ENCODE measurements at places on chromosomes 4 and X. TPM values are rescaled to one million over a fixed set of nuclear protein-coding genes. Genes with fewer than 3 reads are reported as not detected.

JADE3 gene
- 15.7 TPM for total RNA-seq

NR3C2 gene
- 19.8 TPM for total RNA-seq

TMEM47 gene
- 44.4 TPM for total RNA-seq

FABP2 gene
- total RNA-seq: not detected

DNA sequence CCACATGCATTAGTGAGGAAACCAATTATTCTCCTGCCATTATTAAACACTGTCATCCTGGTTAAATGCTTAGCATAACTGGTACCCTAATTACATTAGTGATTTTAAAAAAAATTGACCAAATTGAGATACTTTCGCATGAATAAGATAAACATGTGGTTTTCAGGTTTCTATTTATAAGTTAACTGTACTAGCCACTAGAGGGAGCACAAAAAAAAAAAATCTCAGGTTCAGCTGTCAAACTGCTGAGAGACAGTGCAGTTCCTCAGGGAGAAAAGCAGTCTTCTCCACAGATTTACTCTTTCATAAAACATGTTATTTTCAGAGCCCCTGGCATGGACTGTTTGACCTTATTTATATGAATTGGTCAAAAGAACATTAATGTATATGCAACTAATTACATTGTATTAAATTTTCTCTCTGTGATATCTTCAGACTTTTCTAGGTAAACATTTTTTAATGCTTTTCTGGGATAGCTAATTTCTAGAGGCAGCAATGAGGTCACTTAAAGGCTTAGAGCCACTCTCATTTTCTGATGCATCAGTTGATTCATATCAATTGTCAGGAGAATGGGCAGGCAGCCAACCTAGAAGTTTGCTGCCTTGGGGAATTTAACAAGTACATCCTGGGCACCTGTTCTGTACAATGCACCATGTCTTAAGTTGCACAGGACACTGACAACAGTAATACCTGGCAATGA lies 167.5 kb downstream of the CDS1 start:
- no peak overlapping the region for H3K4me3 ChIP-seq
- peaks cover 54% of the 10 kb centered on the region for H3K36me3 ChIP-seq
- H3K27me3 ChIP-seq: no peaks in the 10 kb centered on the region
- peak overlapping the region; percentile 15 for H3K27ac ChIP-seq
- H3K4me1 ChIP-seq: peaks cover 19% of the 10 kb centered on the region
- DNase-seq: no peak

DNA sequence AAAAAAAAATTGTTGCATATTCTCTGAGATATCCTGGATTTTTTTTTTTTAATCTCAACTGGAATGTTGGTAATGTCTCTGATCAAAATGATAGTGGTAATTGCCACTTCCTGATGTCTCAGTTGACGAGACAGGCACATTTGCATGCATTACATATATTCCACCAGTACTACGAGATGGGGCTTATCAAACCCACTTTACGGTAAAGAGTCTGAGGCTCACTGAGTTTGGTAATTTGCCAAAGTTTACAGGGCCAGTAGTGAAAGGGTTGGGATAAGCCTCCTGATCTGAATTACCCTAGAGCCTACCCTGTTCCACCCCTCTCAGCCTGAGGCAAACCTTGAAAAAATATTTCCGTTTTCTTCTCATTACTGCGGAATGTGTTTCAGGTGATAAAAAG lies 5.3 kb downstream of the MAGEB2 start:
- no peak overlapping the region for H3K27ac ChIP-seq
- no peak for DNase-seq
- H3K27me3 ChIP-seq: no peaks in the 10 kb centered on the region
- no peaks in the 10 kb centered on the region for H3K36me3 ChIP-seq
- H3K4me3 ChIP-seq: no peak overlapping the region

DNA sequence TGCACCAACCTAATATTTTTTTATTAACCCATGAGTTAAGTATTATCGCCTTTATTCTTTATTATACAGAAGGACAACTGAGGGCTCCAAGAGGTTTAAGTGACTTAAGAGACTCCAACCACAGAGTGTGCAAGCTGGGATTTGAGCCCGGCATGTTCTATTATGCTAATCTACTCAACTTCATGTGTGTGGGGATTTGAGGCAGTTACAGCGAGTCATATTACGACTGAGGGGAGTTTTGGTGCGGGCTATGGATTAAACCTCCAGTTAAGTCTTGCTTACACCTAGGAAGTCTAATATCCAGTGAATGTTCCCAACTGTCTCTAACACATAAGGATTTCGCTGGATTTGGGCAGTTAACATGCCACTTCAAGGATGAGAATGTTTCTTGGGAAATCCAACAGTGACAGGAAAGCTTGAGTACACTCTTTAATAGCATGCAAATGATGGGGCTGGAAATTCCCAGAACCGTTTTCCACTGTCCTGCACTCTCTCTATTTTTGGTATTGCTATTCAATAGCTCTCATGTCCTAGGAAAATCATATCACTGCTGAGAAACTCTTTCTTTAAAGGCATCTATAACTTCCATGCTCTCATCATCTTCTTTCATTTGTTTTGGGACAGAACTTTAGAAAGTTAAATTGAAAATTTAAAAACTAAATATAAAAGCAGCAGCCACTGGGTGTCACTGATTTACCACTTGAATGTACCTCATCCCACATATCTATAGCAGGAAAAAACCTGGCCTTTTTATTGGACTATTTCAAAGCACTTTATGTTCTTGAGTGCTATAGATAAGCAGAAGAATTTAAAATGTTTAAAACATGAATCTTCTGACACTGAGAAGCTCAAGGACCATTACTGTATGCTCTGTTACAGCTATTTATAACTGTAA lies 165.1 kb upstream of the TTC29 start:
- H3K4me3 ChIP-seq: no peak overlapping the region
- no peak overlapping the region for H3K27ac ChIP-seq
- no peak for DNase-seq
- no peaks in the 10 kb centered on the region for H3K36me3 ChIP-seq

DNA sequence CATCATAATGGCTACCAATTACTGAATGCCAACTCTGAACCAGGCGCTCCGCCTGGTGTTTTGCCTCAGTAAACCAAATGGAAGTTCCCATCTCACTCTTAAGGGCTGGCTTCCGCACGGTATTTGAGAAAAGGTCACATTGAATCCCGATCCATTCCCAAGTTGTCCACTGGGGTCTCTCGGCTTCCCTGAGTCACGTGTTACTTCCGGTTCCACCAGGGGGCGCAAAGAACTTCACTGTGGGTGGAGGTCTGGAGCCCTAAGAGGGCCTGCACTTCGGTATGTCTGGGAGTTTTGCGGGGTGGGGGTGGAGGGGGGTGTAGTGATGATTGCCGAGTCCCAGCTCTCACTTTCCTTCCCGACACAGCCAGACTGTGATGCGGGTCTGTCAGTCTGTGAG lies 13.4 kb upstream of the NHS start:
- no peaks in the 10 kb centered on the region for H3K36me3 ChIP-seq
- DNase-seq: no peak
- no peak overlapping the region for H3K4me3 ChIP-seq
- no peaks in the 10 kb centered on the region for H3K4me1 ChIP-seq
- H3K27me3 ChIP-seq: no peaks in the 10 kb centered on the region

DNA sequence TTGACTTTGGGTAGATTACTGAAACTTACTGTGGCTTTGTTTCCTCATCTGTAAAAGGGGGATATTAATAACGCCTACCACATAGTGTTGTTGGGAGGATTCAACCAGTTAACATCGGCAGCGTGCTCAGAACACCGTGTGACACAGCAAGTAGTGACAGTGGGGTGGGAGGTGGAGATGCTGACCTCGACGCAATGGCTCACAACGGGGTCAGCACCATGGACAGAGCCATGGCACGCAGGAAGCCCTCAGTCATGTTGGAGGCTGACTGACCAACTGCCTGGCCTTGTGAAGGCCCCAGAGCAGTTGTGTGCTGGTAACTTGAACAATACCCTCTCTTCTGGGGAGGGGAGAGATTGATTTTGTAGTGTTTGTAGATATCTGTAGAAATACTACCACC lies 93.2 kb downstream of the WFS1 start:
- no peaks in the 10 kb centered on the region for H3K4me1 ChIP-seq
- no peaks in the 10 kb centered on the region for H3K36me3 ChIP-seq
- DNase-seq: peak; percentile 38
- H3K27me3 ChIP-seq: no peaks in the 10 kb centered on the region

- H3K4me3 ChIP-seq: no peak overlapping the region
- no peaks in the 10 kb centered on the region for H3K27me3 ChIP-seq
- H3K36me3 ChIP-seq: no peaks in the 10 kb centered on the region
- no peak for DNase-seq
Observed at GRCh38 chr4:156906325-156906724, 65.3 kb downstream of the PDGFC start.

DNA sequence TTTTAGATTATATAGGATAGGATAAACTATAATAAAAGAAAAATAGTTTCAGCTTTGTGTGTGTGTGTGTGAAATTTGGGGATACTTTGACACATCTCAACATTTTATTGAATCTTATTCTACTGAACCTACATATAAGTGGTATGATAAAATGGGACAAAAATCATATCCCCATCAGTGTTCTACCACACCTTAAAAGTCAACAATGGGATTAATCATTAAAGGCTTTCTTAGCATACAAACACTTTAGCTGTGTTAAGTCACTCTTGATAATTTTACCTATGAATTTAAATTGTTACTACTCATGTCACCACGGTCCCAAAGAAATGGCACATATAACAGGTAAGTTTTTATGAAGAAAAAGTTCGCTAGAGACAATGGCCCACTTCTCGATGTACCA lies 37.7 kb upstream of the LRBA start:
- no peak overlapping the region for H3K27ac ChIP-seq
- no peak overlapping the region for H3K4me3 ChIP-seq
- no peaks in the 10 kb centered on the region for H3K36me3 ChIP-seq
- no peaks in the 10 kb centered on the region for H3K4me1 ChIP-seq
- no peaks in the 10 kb centered on the region for H3K27me3 ChIP-seq

- H3K4me1 ChIP-seq: no peaks in the 10 kb centered on the region
- H3K27ac ChIP-seq: no peak overlapping the region
- no peak for DNase-seq
- H3K36me3 ChIP-seq: no peaks in the 10 kb centered on the region
- no peak overlapping the region for H3K4me3 ChIP-seq
- H3K27me3 ChIP-seq: no peaks in the 10 kb centered on the region
Observed at GRCh38 chrX:28847423-28847822, 260.2 kb downstream of the IL1RAPL1 start.

DNA sequence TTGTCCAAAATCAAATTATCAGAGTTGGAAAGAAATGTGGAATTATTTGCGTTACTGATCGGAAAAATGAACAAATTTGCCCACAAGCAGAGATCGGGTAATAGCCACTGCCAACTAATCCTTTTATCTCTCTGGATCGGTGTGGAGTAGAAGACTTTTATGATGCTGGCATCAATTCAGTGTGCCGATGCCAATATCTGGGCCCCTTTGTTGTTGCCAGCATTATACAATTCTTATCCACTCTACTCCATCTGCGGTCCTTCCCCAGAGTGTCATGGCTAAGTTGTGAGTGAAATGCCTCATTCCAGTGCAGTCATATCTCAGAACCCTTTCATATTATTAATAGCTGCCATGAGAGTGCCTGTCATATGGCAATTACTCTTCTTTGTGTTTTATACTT lies 660.2 kb downstream of the ADGRL3 start:
- DNase-seq: no peak
- no peaks in the 10 kb centered on the region for H3K4me1 ChIP-seq
- H3K4me3 ChIP-seq: no peak overlapping the region
- H3K27me3 ChIP-seq: no peaks in the 10 kb centered on the region
- H3K27ac ChIP-seq: no peak overlapping the region
- H3K36me3 ChIP-seq: no peaks in the 10 kb centered on the region

- H3K4me1 ChIP-seq: peaks cover 9% of the 10 kb centered on the region
- H3K36me3 ChIP-seq: no peaks in the 10 kb centered on the region
- H3K27ac ChIP-seq: no peak overlapping the region
- H3K27me3 ChIP-seq: no peaks in the 10 kb centered on the region
- H3K4me3 ChIP-seq: no peak overlapping the region
- no peak for DNase-seq
Observed at GRCh38 chrX:31213941-31214340, 142.1 kb upstream of the FTHL17 start.

DNA sequence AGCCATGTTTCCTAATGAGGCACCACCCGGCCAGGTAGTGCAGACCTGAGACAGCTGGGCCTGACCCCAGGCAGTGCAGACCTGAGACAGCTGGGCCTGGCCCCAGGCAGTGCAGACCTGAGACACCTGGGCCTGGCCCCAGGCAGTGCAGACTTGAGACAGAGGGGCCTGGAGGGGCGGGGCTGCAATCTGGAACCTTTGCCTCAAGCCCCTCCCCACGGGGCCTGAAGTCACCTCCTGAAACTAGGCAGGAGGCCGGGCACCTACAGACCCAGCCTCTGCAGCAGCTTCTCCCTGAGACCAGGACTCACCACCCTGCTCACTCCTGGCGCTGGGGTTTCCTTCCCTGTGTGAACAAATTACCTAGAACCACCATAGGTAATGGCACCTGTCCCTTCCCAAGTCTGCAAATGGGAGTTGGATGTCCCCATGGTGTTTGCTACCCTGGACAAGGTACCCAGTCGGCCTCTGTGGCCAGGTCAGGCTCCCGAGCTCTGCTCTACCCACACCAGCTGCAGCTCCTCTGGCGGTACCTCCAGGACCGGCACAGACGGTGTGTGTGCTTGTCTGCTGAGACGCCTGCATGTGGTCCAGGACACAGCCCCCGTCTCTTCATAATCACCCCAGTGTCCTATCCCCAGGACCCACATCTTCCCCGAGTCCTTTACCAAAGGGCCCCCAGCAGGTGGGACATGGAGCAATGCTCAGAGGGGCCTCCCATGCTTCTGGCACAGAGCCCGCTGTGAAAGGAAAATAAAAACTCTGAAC lies 53.1 kb upstream of the C4orf50 start:
- no peak overlapping the region for H3K27ac ChIP-seq
- no peaks in the 10 kb centered on the region for H3K4me1 ChIP-seq
- no peaks in the 10 kb centered on the region for H3K27me3 ChIP-seq
- H3K36me3 ChIP-seq: no peaks in the 10 kb centered on the region

- DNase-seq: no peak
- H3K36me3 ChIP-seq: no peaks in the 10 kb centered on the region
- H3K4me1 ChIP-seq: peaks cover 42% of the 10 kb centered on the region
- no peak overlapping the region for H3K4me3 ChIP-seq
- no peaks in the 10 kb centered on the region for H3K27me3 ChIP-seq
Observed at GRCh38 chr4:168879188-168879587, 130.9 kb downstream of the CBR4 start.

GRCh38 chr4:173171987-173172386 lies 3.4 kb downstream of the GALNT7 start:
- H3K27me3 ChIP-seq: no peaks in the 10 kb centered on the region
- H3K4me3 ChIP-seq: no peak overlapping the region
- H3K4me1 ChIP-seq: no peaks in the 10 kb centered on the region

- no peaks in the 10 kb centered on the region for H3K36me3 ChIP-seq
- H3K27ac ChIP-seq: no peak overlapping the region
- no peak overlapping the region for H3K4me3 ChIP-seq
- H3K27me3 ChIP-seq: no peaks in the 10 kb centered on the region
- no peak for DNase-seq
Observed at GRCh38 chrX:51955200-51955599, 61.8 kb downstream of the MAGED1 start.

- DNase-seq: no peak
- no peak overlapping the region for H3K27ac ChIP-seq
- H3K4me3 ChIP-seq: no peak overlapping the region
- H3K36me3 ChIP-seq: no peaks in the 10 kb centered on the region
- no peaks in the 10 kb centered on the region for H3K4me1 ChIP-seq
Observed at GRCh38 chrX:42837747-42838146, 59.8 kb upstream of the PPP1R2C start.

Data from adrenal gland (tissue), 19 donors.